ENCODE measurements at places on chromosomes 5 and 9.

GRCh38 chr5:108748401-108749127 lies 867 bp downstream of the FER start:
- DNase-seq: peak; percentile 100

GRCh38 chr9:112785986-112786385 lies 35.4 kb downstream of the SNX30 start:
- DNase-seq: no peak

- no peak for DNase-seq
These were observed 302.8 kb upstream of the RASA1 start for GRCh38 chr5:86964889-86965288.

DNA sequence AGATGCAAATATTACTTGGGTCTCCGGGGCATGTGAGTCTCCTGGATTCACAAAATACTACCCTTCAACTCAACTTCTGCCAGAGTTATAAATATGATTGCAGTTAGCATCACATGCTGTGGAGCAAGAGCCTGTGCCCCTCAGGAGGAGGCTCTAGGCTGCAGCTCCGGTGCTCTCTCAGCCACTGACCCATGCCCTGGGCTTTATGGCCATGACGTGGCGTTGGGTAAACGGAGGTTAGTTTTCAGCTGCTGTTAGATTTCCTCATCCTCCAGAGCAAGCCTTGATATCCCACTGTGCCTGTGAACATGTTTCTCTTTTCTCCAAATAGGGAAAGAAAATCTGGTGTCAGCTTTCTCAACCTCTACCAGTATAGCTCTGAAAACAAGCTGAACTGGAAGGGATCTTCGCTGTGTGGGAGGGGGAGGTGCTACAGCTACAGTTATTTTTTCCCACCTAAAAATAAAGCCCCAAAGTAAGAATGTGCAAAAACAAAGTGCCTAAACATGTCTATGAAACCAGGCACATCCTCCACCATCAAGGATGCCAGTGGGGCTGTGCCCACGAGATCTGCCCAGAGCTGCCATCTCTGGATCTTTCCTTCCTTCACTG lies 124.4 kb upstream of the GPR151 start:
- no peak for DNase-seq

- no peak for DNase-seq
These were observed 44.5 kb downstream of the RAPGEF1 start for GRCh38 chr9:131695366-131695765.

DNA sequence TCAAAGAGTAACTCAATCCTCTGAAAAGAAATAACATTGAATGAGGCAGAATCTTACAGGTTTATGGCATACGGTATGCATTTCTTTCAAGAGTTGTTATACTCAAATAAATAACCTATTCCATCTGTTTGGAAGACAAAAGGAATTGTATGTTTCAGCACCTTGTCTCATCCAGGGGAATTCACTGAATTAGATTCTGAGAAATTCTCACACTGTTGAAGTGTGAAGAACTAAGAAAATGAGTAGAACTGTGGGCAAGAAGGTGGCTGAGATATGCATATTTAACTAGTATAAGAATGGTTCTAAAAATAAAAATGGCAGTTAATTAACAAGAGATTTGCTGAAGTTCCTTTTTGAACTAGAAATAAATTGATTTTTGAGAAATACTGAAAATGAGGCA lies 279.3 kb upstream of the DAP start:
- no peak for DNase-seq

DNA sequence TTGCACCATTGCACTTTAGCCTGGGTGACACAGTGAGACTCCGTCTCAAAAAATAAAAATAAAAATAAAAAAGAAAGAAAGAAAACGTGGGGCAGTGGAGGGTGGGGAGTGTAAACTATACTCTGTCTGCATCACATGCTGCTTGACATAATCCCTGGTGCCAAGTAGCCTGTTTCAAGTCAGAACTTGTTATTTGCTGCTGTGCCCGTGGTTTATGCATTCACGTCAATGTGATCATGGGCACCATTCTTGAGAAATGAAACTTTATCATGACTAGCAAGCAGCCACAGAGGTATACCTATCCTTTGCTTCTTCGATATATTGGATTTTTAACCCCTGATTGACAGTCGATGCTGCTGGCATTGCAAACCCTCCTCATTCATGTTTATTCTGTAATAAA lies 4.1 kb upstream of the SMU1 start:
- DNase-seq: no peak

- DNase-seq: peak; percentile 16
These were observed 10.5 kb downstream of the DOCK2 start for GRCh38 chr5:169647566-169647965.

GRCh38 chr9:75228893-75229292 lies 140.6 kb downstream of the OSTF1 start:
- DNase-seq: no peak

DNA sequence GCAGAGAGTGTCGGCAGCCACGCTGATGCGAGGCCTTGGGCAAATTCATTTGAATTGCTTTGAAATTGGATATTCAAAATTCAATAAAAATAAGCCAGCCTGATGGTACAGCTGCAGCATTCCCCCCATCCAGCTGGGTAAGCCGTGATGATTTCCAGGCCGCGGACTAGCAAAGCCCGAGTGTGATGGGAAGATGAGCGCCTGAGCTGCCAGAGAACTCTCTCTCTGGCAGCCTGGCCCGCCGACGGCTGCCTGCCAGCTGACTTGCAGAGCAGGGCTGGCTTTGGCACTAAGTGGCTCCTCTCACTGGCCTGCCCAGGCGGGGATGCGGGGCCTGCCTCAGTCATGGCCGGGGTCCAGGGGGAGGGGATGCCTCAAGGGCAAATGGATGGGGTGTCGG lies 268.3 kb upstream of the WWC1 start:
- peak; percentile 24 for DNase-seq

GRCh38 chr9:129008986-129009583 lies 19.0 kb downstream of the SH3GLB2 start:
- DNase-seq: no peak

DNA sequence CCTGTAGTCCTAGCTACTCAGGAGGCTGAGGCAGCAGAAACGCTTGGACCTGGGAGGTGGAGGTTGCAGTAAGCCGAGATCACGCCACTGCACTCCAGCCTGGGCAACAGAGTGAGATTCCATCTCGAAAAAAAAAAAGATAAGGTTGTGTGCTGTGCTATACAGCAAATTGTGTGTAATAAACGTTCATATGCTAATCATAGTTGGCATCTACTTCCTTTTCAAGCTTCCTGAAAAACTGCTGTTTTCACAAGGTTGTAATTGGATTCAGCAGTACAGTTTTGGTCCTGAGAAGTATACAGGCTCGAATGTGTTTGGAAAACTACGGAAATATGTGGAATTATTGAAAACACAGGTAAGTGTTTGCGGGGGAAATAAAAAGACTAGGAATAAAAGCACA lies 25.5 kb downstream of the OTULINL start:
- no peak for DNase-seq

- no peak for DNase-seq
These were observed 58.9 kb downstream of the DAP start for GRCh38 chr5:10702040-10702629.
